Activated CD4-positive, alpha-beta memory T cell treated with anti-CD3 and anti-CD28 coated beads for 36 hours (primary cell): ENCODE measurements at places on chromosomes 6 and 20. TPM values are rescaled to one million over a fixed set of nuclear protein-coding genes. Genes with fewer than 3 reads are reported as not detected.

The COL19A1 gene
- total RNA-seq, result 0.02 TPM

The HAO1 gene
- total RNA-seq, result not detected

DNA sequence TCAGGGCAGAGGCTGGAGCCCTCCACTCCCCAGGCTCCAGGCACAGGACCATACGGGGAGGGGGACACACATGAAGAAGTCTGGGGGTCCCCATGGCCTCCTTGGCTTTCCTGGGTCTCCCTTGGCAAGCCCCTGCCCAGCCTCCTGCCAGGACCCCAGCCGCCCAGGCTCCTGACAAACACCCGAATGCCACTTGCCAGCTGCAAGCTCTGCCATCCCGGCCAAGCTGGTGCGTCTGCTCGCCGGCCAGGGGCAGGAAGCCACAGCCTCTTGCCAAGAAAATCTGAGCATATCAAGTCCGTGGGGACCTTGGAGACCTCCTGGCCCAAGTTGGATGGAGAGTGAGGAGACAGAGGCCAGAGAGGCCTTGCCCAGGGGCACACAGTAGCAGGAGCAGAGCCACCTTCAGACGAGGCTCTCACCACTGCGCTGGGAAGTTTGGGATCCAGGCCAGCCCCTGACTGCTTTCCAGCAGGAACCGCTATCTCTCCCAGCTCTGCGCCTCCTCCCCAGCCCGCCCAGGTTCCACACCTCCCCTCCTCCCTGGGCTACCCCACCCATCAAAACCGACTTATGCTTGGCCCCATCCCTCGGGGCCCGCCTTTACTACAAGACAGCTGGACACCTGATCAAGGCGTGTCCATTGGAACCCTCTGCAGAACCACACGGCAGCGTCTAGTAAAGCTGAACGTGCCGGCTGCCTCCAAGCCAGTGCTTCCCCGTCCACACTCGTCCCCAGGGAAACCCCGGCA, 80.2 kb downstream of the GRM4 start:
- no peaks in the 10 kb centered on the region for H3K4me1 ChIP-seq
- DNase-seq, result no peak
- H3K4me3 ChIP-seq, result no peak overlapping the region

GRCh38 chr20:53020376-53020775, 48.2 kb downstream of the TSHZ2 start:
- H3K36me3 ChIP-seq, result peaks cover 35% of the 10 kb centered on the region
- H3K4me3 ChIP-seq, result no peak overlapping the region
- H3K27me3 ChIP-seq, result peaks cover 1% of the 10 kb centered on the region
- H3K27ac ChIP-seq, result peak overlapping the region; percentile 92
- H3K4me1 ChIP-seq, result peaks cover 76% of the 10 kb centered on the region
- no peak for DNase-seq
